Transverse colon (tissue), 4 donors: ENCODE measurements at places on chromosomes 1 and 21.

- DNase-seq: no peak
Measured at GRCh38 chr1:186754542-186755145, 74.1 kb upstream of the PLA2G4A start.

DNA sequence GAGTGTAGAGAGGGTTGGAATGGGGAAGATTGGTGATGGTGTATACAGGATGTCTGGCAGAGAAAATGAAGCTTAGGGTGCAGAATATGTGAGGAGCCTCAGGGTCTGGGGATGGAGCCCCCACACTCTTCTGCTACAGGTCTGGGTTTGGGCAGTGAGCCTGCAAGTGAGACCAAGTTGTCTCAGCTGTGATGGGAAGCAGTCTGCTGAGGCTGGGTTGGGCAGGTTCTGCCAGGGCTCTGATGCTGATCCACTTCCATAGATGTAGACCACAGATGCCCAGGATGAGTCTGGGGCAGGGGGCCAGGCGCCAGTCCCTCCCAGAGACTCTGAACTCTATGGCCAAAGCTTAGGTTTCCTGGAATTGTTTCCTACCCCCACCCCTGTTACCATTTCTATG is 516.9 kb downstream of the PTPRU start:
- DNase-seq: no peak

DNA sequence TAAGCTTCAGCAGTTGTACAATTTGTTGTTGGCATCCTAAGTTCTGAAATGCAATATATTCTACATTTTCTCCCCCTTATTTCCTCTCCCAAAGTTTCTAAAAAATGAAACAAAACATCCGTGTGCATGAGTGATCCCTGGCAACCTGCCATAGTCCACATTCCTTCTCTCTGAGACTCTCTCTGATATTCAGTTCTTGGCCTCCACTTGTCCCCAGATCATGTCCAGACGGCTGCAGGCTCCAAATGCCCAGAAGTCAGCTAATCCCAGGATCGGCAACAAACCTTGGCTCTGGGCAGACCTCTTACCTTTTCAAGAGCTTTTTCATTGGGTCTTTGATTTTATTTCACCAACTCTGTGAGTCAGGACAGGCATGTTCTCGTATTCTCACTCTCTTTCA is 187.8 kb downstream of the ETS2 start:
- DNase-seq: peak; percentile 45

- DNase-seq: no peak
Measured at GRCh38 chr1:162421258-162422164, 9.6 kb upstream of the SH2D1B start.

DNA sequence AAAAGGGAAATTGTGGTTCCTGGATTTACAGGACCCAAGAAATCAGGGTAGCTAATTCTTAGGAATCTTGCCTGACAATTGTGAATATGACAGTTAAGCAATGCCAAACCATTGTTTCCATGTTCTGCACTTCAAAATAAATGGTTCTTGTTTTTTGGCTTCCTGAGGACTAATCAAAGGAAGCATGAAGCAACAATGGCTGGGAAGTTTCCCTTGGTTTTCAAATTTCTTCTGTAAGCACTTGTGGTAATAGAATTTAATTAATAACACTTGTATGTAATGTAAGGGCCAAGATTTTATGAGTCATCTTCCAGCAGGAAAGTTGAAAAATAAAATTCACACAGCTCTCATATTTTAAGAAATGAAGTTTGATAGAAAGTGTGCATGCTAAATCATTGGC is 31.7 kb downstream of the JAM2 start:
- DNase-seq: no peak

- DNase-seq: peak; percentile 61
Measured at GRCh38 chr1:54273092-54273794, 73.3 kb downstream of the MRPL37 start.

DNA sequence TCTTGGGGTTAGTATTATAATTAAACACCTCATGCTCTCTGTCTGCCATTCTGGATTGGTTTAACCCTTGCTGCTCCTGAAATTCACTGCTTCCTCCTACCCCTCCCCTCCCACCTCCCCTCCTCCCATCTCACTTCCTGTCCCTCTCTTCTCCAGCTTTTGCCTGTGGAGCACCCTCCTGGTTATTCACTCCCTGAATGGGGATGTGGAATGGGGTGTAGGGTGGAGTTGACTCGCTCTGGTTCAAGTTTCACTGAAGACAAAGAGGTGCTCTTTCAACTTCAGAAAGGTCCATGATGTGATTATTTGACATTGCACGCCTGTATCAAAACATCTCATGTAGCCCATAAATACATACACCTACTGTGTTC is 160.5 kb downstream of the PLXNA2 start:
- no peak for DNase-seq

DNA sequence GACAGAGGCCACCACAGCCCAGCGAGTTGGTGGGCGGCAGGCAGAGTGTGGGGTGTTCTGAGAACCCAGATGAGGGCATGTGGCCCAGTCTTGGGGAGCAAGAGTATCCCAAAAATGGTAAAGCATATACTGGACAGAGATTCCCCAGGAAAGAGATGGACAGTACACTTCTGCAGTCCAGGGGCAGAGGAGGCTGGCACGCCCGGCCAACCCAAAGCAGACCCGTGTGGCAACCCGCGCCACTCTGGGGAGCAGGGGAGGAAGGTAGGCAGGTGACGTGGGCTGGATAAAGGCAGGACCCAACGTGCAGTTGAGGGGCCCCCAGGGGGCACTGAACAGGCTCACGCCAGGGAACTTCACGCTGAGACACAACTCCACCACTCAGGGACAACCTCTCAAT is 46.4 kb upstream of the RIPK4 start:
- no peak for DNase-seq

GRCh38 chr1:86826856-86827255 is 87.1 kb downstream of the SELENOF start:
- DNase-seq: no peak

DNA sequence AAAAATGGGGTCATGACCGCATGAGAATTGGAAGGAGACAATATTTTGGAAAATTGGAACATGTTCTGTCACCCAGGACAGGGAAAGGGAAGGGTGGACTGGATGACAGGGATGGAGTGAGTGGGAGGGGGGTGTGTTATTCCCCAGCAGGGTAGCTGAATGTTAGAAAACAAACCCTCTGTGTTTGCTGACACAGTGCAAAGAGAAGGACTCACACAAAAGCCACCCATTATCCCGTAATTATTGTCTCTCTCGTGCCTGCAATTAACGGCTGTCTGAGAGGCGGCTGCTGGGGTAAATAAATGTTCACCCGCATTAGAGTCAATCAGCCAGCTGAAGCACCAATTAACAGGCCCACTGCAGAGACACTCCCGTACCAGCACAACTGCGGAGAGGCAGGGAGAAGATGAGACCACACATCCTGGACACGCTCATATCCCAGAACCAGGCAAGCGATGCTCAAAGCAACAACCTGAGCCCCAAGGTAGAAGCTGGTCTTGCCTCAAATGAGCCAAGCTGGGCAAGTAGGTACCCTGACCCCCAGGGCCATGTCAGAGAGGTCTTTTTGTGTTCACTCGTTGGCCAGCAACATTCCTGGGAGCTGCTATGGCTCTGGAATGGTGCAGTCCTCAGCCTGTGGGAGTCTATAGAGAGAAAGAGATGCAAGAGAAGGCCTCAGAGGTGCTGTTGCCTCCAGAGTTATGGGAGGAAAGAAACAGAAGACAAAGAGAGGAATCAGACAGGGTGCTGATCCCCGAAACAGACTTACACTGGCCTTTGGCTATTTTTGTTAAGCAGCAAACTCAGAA is 19.4 kb downstream of the PLEKHA6 start:
- no peak for DNase-seq

- no peak for DNase-seq
Measured at GRCh38 chr1:229127301-229127700, 143.6 kb upstream of the RAB4A start.

DNA sequence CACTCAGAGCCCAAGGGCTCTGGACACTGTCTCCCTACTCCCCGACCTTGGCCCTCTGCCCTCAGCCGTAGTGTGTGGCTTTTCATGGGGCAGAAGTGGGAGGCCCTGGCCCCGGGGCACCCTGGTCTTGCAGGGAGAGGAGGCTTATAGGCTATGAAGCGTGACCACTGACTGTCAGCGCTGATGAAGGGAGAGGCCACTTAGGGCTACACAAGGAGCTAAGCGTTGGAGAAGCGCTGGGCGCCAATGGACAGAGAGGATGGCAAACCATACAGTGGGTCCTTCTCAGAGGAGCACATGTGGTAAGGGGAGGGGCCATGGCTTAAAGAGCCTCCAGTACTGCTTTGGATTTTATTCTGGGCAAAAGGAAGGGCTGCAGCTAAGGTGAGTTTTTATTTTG is 7.9 kb downstream of the CRABP2 start:
- no peak for DNase-seq

DNA sequence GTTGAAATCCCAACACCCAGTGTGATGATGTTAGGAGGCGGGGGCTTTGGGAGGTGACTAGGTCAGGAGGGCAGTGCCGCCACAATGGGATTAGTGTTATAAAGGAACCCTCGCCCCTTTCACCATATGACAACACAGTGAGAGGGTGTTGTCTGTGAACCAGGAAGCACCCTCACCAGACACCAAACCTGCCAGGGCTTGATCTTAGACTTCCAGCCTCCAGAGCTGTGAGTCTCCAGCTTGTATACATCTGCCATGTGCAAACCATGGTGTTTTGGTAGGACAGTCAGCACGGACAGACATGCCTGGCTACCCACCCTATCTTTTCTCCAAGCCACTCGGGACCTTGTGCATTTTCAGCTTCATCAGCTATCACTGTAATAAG is 4.0 kb downstream of the TRIM11 start:
- no peak for DNase-seq

DNA sequence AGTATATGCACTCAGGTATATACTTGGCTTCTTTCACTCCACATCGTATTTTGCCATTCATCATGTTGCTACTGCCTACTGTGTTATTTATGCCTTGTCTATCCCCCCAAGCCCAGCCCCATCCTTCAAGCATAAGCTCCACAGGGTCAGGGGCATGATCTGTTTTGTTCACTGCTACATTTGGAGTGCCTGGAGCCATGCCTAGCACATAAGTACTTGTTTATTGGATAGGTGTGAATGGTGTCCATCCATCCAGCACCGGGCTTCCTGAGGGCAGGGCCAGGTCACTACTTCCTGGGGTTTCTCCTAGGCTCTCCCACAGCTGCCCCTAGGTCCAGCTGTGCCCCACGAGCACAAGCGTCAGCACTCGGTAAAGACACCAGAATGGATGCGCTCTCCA is 289.0 kb upstream of the VAMP3 start:
- DNase-seq: no peak
